Stimulated activated CD4-positive, alpha-beta T cell treated with anti-CD3 and anti-CD28 coated beads, Interleukin-2, amount 100 ng/mL, for 24 hours (primary cell): ENCODE measurements at places on chromosomes 11 and 22.
A peak's percentile ranks its signal among the peaks of the same experiment; 100 is the strongest.

DNA sequence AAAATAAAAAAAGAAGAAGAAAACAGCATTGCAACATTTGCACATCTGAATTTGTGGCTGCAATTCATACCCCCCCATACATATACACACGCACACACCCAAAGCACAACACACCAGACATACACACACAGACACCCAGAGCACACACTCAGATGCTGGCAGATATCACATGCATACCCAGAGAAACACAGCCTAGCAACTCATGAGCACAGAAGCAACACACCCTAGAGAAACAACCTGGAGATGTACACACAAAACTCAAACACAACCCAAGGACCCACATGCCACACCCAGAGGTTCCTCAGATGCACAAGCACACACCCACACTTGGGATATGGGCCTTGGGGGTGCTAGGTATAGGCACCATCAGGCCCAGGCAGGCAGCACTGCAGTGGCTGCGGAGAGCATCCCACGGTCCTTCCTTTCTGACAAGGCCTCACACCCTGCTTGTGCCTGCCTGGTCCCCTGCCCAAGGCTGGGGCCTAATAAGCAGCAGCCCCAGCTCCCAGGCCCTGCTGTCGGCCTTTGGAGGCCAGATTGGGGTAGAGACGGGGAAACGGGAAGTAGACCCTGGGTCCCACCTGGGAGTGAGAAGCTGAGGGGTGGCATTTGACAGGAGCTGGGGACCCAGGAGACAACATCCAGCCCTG lies 3.1 kb downstream of the CST6 start:
- no peak for DNase-seq

- no peak for DNase-seq
Measured at GRCh38 chr11:128398517-128399250, 188.7 kb downstream of the ETS1 start.

DNA sequence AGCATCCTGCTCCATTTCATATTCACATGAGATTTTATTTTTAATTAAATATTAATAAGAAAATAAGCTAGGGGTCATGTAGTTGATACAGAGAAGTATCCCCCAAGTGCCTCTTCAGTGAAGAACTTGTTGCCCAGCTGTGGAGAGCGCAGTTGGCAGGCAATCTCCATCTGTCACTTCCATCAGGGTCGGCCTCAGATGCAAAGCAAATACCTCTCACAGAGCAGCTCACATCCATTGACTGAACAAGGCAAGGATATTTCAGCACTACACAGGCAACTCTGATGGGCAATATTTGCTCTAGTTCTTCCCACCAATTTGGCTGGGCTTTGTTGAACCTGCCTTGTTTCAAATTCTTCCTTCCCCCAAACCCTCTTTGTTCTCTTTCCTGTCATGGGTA lies 129.4 kb downstream of the NOX4 start:
- no peak for DNase-seq

DNA sequence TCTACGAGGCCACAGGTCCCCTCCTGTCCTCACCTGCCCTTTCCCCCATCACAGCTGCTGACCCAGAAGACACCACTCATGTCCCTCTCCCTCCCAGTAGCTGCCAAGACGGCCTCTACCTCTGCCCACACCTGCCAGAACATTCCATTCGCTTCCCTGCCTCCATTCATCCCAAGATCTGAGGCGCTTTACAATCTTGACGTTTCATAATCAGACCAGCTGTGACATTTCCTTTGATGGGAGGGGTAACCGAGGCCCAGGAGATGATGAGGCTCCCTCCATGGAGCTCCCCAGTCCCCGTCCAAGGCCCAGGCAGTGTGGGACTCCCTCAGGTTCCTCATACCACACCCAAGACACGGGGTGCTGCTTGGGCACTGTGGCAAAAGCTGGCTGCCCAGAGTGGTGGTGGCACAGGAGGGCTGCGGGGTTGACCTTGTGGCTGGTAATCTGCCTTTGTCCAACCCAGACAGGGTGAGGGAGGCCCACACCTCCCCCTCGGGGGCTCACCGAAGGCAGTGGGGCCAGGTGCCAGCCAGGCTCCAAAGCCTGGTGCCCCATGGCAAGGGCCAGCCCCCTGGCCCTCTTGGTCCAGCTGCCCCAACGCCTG lies 17.3 kb downstream of the PHLDA2 start:
- no peak for DNase-seq

- no peak for DNase-seq
Measured at GRCh38 chr22:46884365-46884764, 121.9 kb downstream of the TBC1D22A start.

GRCh38 chr11:16613512-16614381 lies 124.7 kb upstream of the C11orf58 start:
- DNase-seq, result peak; percentile 76

- DNase-seq, result no peak
Measured at GRCh38 chr11:11786771-11787170, 55.0 kb upstream of the USP47 start.

- DNase-seq, result no peak
Measured at GRCh38 chr11:111812211-111812610, 46.0 kb upstream of the PPP2R1B start.
